Activated CD4-positive, alpha-beta memory T cell treated with anti-CD3 and anti-CD28 coated beads, Interleukin-2, amount 10 ng/mL, durations not matched to agents 7 days and 5 days (primary cell): ENCODE measurements at places on chromosomes 13 and 19. TPM values are rescaled to one million over a fixed set of nuclear protein-coding genes. Genes with fewer than 3 reads are reported as not detected.

OSCAR gene
- total RNA-seq, result not detected

- H3K36me3 ChIP-seq, result no peaks in the 10 kb centered on the region
- no peak overlapping the region for H3K4me3 ChIP-seq
- H3K4me1 ChIP-seq, result no peaks in the 10 kb centered on the region
- DNase-seq, result no peak
- H3K27me3 ChIP-seq, result peaks cover under 1% of the 10 kb centered on the region
- no peak overlapping the region for H3K27ac ChIP-seq
Observed at GRCh38 chr13:67238277-67238859, 8.2 kb upstream of the PCDH9 start.

DNA sequence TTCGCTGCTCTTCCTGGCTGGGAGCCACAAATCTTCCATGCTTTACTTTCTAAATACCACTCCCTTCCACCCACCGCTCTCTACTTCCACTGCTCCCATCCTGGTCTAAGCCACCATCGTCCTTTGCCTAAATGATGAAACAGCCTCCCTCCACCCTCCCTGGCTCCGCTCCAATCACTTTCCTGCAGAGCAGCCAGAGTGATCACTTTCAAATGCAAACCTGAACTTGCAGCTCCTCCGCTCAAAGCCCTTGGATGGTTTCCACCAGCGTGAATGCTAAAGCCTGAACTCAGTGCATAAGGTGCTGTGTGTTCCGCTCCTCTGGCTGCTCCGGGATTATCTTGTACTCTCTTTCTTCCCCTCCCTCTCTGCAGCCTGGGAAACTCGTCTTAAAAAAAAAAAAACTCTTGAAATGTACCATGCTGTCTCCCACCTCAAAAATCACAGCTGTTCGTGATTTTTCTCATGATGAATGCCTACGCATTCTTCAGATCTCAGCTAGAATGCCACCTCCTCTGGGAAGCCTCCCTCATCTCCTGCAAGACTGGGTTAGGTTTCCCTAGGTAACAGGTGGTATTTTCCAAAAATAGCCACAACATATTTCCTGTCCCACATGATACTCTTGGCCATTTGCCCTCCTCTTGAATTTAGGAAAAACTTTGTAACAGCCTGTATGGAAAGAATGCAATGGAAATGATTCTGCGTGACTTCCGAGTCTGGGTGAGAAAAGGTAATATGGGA, 3.7 kb upstream of the SIN3B start:
- no peaks in the 10 kb centered on the region for H3K36me3 ChIP-seq
- no peak overlapping the region for H3K27ac ChIP-seq
- DNase-seq, result no peak
- H3K27me3 ChIP-seq, result peaks cover 24% of the 10 kb centered on the region
- peaks cover 28% of the 10 kb centered on the region for H3K4me1 ChIP-seq

- H3K4me1 ChIP-seq, result no peaks in the 10 kb centered on the region
- no peak overlapping the region for H3K4me3 ChIP-seq
- peaks cover 82% of the 10 kb centered on the region for H3K36me3 ChIP-seq
- no peaks in the 10 kb centered on the region for H3K27me3 ChIP-seq
Observed at GRCh38 chr19:15260939-15261338, 28.7 kb upstream of the EPHX3 start.

DNA sequence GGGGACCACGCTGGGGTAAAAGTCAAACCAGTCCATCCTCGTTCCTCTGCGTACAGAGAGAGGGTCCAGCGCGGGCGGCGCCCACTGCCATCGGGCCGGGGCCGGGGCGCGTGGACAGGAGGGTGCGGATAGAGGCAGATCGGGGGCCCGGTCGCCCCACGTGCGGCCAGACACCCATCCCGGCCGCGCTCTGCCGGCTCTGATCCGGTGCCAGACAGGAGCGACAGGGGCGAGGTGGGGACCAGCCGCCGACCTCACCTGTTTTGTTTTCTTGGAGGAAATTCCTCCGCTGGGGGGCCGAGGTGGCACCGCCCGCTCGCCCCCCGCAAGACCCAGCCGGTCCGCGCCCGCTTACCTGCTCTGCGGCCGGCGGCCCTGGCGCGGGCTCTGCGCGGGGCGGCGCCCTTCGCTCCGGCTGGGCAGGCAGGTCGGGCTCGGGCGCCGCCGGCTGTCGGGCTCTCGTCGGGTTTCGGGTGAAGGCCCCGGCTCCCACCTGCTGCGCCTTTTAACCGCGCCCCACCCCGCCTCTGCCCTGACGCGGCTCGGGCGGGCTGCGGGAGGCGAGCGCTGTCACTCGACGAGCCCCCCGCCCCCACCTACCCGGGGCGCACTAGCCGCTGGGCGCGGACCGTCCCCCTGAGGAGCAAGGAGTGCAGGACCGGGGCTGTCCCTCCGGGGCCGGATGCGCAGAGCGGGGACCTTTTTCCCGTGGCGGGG, at the start of gene GJB6:
Gene GJB6 (minus strand): TSS at position 481 of the 717 bp plus-strand sequence. CDS start 8,839 bp downstream, outside the sequence.
- peaks cover 34% of the 10 kb centered on the region for H3K27me3 ChIP-seq
- H3K27ac ChIP-seq, result peak within 1 kb of the TSS; percentile 63
- peaks cover 2% of the 10 kb centered on the region for H3K36me3 ChIP-seq
- H3K4me1 ChIP-seq, result peaks cover 21% of the 10 kb centered on the region

DNA sequence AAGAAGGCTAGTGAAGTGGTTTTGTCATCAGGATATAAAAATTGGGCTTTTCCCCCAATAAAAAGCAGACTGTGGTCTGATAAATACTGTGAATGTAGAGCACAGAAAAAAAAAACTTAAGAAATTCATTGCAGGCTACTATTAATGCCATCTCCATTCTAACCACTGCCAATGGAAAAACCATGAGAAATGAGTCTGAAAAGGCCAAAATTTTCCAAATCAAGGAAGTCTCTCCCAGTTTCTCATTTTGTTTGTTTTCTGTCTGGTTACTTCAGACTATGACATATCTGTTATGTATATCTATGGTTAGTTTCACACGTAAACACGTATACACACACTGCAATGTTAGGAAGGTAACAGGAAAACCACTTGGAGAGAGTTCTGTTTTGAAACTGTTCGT, 193.6 kb upstream of the TSC22D1 start:
- no peaks in the 10 kb centered on the region for H3K36me3 ChIP-seq
- H3K27ac ChIP-seq, result no peak overlapping the region
- DNase-seq, result no peak
- peaks cover 6% of the 10 kb centered on the region for H3K27me3 ChIP-seq

GRCh38 chr19:43700395-43701000, 15.4 kb upstream of the IRGC start:
- H3K27ac ChIP-seq, result peak overlapping the region; percentile 92
- no peaks in the 10 kb centered on the region for H3K36me3 ChIP-seq
- peak overlapping the region; percentile 50 for H3K4me3 ChIP-seq
- H3K4me1 ChIP-seq, result peaks cover 29% of the 10 kb centered on the region
- H3K27me3 ChIP-seq, result peaks cover 15% of the 10 kb centered on the region
